Mammary epithelial cell (primary cell): ENCODE measurements at places on chromosomes 7 and 10. TPM values are rescaled to one million over a fixed set of nuclear protein-coding genes. Genes with fewer than 3 reads are reported as not detected.

DNA sequence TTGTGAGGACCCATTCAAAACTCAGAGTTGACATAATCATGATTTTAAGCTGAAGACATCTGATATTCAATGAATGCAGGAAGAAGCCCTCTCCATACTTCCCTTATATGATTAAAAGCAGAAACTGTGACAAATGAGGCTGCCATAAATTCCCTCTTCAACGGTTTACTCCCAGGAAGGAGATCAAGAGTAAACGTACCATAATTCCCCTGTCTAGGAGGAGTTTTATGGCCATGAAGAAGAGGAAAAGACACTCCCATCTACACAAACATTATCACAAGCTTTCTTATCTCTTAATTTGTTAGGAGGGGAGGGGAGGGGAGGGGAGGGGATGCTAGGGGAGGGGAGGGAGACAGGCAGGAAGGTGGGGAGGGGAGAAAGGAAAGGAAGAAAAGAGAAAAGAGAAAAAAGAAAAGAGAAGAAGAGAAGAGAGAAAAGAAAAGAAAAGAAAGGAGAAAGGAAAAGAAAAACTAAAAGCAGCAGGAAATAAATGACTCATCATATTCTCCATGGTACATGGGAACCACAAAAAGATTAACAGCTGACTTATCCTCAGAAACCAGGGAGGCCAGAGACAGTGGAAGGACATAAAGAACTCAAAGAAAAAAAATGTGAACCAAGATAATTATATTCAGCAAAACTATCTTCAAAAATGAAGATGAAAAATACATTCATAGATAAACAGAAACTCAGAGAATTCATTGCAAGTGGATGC is 121.6 kb downstream of the ALOX5 start:
- peak; percentile 32 for DNase-seq

DNA sequence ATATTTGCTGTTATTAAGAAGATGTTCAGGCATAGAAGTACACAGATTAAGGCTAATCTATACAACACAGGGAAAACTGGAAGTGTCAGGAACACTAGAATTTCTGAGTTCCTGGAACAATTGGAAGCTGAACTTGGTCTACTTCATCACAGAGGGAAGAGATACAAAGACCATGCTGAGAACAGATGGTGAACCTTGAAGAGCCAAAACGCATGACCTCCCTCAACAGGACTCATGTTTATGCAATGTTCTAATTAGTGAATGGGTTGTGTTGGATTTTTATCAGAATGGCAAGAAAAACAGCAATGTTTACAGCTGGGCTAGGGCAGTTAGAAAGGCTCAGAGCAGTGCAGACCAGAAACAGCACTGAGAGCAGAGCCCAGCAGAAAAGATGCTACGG is 94.9 kb downstream of the SFMBT2 start:
- DNase-seq = no peak

The BTBD16 gene
- total RNA-seq = not detected

The COL28A1 gene
- total RNA-seq = 0.17 TPM

DNA sequence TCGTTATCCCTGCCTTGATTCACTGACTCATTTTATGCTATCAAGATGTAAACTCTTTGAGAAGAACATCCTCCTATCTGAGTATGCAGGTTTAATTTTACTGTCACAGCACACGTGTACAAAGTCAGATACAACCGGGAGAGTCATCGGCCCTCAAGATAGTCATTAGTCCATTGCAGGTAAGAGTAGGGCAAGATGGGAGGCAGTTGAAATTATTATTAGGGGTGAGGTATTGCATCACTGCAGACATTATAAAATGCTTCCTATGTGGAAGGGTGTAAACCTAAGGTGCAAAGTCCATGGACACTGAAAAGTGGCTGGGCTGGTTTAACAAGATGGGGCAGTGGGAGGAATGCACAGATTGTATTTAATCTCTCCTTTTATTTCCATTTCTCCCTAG is 113.7 kb downstream of the ARL4A start:
- no peak for DNase-seq

DNA sequence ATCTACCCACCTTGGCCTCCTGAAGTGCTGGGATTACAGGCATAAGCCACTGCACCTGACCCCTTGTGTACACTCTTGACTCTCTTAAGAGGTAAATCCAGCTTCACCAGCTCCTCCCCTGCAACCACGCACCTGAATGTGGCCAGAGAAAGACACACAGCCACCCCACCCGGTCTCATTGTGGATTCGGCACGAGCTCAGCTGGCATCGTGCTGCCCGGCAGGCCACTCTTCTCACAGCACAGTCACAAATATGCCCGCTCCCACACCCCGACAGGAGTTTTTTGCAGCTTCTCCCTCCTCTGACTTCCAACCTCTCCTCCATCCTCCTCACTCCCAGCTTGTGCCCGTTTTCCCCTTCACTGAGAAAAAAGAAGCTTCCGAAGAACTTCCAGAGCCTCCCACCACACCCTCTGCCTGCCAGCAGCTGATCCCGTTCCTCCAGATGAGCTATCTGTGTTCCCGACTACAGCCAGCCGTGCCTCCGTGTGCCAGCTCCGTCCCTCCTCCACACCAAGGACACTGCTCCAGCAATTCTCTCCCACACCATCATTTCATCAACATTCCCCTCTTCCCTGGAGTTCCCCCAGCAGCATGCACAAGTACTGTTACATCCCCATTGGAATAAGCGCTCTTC is 8.0 kb upstream of the SMARCD3 start:
- no peak for DNase-seq
